ENCODE measurements at places on chromosomes 13 and 19.

GRCh38 chr13:72643311-72643989 is 84.0 kb downstream of the MZT1 start:
- DNase-seq: no peak

DNA sequence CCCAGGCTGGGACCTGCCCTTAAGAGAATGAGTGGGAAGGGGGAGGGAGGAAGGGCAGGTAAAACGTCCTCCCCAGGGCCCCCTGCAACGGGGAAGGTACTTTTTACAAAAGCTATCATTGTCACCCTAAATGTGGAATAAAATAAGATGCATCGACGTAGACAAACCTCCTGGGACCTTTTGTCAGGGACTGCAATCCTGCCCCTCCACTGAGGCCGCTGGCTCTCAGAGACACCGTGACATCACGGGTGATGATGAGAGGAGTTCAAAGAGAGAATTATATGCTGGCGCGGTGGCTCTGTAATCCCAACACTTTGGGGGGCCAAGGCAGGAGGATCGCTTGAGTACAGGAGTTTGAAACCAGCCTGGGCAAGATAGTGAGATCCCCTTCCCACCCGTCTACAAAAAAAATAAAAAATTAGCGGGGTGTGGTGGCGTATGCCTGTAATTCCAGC is 1.8 kb upstream of the MYBPC2 start:
- peak; percentile 51 for DNase-seq

DNA sequence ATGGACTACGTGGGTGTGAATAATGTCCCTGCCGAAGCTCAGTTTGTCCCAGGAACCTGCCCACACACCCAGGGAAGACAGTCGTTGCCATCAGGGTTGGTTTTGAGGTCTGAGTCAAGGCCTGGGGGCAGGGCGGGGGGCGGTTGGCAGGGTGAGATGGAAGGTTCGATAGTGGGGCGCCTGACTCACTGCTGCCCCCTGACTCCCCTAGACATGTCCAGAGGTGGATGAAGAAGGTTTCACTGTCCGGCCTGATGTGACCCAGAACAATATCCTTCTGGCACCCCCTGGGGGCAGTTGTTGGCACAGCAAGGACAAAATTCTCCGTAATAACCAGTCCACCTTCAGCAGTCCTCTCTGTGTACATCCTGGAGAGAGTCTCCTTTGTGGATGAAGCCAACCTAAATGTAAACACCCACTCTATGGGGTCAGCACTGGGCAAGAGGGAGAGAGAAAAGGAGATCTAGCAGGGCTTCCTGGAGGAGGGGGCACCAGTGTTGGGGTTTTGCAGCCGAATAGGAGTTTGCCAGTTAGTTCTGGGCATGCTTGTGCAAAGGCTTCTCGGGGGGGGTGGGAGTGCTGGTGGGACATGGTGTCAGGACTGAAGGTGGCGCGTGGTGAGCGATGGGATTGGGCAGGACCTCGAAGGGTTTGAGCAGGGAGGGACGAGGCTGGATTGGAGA is 19.6 kb upstream of the B3GNT3 start:
- no peak for DNase-seq

DNA sequence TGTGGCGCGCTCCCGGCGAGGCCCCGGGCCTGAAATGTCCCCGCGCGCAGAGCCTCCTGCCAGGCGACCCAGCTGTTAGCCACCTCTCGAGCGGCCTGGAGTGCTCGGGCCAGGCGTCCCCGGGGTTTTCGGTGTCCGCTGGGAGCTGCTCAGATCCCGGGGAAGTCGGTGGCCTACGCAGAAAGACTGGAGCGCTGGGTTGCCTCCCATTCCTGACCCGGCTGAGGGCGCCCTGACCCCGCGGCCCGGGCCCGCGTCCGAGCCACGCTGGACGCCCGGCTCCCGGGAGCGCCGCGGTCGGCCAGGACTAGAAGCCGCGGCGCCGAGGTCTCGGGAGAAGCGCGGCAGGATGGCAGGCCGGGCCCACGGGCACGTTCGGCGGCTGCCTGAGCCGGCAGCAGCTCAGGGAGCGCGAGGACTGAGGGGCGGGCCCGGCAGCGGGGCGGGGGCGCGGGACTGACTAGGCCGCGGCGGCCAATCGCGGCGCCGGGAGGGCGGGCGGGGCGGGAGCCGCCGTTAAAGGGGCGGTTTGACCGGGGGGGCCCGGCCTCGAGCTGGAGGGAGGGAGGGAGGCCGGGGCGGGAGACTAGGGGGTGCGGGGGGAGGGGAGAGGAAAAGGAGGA is 1.3 kb upstream of the ZIC2 start:
- DNase-seq: peak; percentile 67

DNA sequence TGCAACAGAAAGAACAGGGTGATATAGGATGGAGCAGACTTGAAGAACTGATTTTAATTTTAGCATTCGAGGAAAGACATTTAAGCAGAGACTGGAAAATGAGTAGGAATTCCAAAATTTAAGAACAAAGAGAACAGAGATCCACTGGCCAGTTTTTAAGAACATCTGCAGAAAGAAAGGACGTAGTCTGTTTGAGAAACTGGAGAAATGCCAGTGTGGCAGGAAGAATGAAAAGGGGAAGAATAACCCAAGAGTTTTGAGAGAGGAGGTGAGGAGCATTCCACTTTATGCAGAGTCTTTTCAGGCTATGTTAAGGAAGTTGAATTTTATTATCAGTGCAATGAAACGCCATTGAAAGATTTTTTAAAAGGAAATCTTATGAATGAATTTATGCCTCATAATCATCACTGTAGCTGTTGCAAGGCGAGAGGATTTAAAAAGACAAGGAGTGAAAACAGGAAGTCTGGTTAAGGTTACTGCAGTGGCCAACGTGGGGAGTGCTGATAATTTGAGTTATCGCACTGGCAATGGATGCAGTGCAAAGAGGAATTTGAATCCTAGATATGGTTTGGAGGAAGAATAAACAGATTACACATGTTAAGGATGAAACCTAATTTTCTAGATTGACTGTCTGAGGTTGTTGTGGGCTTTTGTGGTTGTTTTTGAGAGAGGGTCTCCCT is 253.8 kb downstream of the DACH1 start:
- DNase-seq: no peak

DNA sequence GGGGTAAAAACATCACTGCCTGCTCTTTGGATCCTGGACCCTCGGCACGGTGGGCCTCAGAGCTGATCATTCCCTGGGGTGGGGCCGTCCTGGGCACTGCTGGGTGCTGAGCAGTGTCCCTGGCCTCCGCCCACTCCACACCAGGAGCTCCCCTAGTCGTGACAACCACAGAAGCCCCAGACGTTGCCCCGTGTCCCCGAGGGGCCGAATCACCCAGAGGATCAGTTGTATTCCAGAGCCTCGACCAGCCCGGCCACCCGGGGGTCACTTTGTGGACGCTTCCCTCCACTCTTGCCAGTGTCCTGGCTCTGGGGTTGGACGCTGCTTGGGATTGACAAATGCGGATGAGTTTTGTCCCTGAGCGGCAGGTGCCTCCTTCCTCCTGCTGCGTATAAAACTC is 10.2 kb downstream of the C2CD4C start:
- DNase-seq: no peak

DNA sequence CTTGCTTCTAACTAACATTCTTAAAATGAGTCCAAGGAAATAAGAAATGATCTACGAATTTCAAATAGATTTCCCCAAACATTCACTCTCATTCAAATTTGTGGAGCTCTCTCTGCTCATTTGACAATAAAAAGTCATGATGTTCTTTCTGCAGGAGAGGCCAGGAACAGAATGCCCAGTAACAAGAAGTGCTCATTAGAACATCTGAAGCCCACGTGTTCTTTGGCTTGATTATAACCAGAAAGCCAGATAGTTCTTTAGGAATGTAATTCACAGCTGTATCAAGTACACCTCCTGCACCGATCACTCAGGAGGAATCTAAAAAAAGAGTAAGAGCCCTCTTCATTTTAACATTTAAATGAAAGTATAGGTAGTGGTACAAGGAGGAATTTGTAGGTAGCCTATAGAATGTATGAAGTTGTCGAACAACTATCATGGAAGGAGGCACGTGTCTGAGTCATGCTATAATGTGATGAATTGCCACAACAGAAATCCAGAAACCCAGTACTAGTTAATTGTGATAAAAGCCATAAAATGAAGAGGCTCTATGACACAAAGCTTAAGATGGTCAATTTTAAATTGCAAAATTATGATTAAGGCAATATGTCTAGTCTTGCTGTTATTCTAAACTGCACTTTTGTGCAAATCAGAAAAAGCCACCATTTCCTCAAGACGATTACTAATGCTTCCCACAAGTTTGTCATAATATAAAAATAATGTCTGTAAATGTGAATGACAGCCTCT is 12.8 kb downstream of the MEDAG start:
- no peak for DNase-seq

- DNase-seq: no peak
Observed at GRCh38 chr19:12667731-12668302, 1.2 kb downstream of the WDR83 start.

- no peak for DNase-seq
Observed at GRCh38 chr19:43936188-43936587, 1.1 kb upstream of the ZNF45 start.

- no peak for DNase-seq
Observed at GRCh38 chr13:50404116-50404515, 388.9 kb downstream of the KCNRG start.

DNA sequence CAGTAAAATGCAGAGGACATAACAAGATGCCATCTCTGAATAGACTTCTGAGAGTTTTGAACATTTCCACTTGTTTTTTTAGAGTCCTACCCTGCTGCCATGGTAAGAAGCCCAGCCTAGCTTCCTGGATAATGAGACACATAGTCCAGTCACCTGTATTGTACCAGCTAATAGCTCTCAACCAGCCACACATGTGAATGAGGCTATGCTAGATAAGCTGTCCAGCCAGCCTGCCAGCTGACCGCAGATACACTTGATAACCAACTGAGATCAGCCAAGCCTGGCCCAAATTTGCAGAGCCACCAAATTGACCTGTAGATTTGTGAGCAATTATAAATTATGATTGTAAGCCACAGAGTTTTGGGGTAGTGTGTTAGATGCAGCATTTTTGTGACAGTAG is 10.7 kb downstream of the RFXAP start:
- DNase-seq: no peak

- peak; percentile 16 for DNase-seq
Observed at GRCh38 chr13:44436589-44437337, 63.1 kb downstream of the SERP2 start.

DNA sequence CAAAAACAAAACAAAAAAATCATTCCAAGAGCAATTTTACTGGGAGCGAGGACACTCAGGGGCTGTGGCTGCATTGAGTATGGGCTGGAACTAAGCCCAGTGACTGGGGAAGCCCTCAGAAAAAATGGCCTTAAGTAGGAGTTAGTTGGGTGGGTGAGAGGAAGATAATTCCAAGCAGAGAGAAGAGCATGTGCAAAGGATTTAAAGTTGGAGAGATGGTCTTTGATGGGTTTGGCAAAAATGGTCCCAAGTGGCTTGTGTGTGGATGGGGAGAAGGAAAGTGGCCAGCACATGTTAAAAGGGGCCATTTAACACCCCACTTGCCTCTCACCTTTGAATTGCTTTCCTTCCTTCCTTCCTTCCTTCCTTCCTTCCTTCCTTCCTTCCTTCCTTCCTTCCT is 6.7 kb upstream of the CYP4F22 start:
- no peak for DNase-seq

- no peak for DNase-seq
Observed at GRCh38 chr19:51702103-51702824, 9.1 kb downstream of the SPACA6 start.

DNA sequence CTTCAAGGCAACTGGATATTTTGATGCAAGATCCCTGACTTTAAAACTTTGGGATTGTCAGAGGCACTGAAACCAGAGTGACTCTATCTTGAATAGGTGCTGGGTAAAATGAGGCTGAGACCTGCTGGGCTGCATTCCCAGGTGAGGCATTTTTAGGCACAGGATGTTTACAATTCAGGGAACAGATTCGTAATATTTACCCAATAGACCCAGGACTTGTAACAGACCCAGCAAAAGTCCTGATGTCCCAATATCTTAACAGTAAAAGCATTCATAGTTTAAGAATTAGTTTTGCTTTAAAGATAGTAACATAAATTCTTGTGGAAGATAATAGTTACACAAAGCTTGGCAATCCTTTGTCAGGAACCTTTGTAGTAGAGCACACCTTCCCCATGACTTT is 166.2 kb downstream of the FGF14 start:
- no peak for DNase-seq

DNA sequence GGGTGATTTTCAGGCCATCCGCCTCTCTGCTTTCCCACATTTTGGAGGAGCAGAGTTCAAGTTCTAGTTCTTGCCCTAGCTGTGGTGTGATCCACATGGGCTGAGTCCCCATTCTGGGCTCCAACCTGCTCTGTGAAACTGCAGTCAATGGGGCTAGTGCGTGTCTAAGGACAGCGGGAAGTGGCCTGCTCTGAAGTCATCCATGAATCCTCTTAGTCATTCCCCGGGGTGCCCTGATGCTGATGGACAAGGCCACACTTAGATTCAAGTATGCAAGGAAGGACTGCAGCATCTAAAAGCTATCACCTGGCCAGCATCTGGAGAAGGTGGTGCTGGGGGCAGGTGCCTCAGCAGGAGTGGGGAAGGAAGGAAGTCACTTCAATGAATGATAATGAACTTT is 94.6 kb downstream of the TSHZ3 start:
- no peak for DNase-seq

- peak; percentile 75 for DNase-seq
Observed at GRCh38 chr19:39398297-39398864, 7.2 kb downstream of the MED29 start.

DNA sequence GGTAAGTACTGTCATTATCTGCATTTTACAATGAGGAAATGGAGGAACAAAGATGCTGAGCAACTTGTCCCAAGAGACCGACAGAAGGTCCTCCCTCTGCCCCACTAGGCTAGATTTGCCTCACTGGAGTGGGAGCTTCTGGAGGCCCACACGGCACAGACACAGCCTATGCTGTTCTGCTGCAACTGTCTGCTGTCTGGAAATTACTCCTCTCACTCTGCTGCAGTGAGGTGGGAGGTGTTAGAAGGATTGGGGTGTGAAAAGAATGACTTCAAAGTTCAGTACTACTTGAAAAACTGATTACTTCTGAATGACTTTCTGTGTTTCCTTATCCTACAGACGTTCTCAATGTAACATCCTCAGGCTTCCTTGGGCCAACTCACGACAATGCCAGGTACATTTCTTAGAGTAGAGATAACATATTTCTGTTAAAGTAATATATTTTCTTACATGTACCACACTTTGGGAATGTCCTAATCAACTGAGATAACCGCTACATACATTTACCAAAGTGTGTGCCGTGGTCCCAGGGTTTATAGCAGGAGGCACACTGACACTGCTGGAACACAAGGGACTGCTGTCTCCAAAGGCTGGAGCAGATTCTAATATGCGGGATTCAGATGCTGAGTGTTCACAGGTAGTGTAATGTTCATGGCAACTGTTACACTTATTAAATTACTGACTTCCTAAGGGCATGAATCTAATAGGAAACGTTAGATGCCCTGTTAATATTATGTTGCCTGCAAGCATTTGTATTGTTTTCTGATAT is 53.5 kb upstream of the WASF3 start:
- DNase-seq: no peak

- DNase-seq: no peak
Observed at GRCh38 chr19:51697169-51697776, 4.1 kb downstream of the SPACA6 start.

GRCh38 chr13:30974350-30974749 is 41.9 kb downstream of the TEX26 start:
- DNase-seq: no peak

GRCh38 chr19:51514866-51515481 is 13.4 kb upstream of the SIGLEC12 start:
- no peak for DNase-seq

GRCh38 chr13:96925916-96926628 is 68.2 kb downstream of the OXGR1 start:
- no peak for DNase-seq

GRCh38 chr19:50325310-50326100 is 3.7 kb downstream of the KCNC3 start:
- DNase-seq: peak; percentile 85

- DNase-seq: peak; percentile 76
Observed at GRCh38 chr19:18417250-18418028, 1.8 kb upstream of the SSBP4 start.

Measured in GM06990 (cell line).